ENCODE measurements at places on chromosomes 11 and 22.

DNA sequence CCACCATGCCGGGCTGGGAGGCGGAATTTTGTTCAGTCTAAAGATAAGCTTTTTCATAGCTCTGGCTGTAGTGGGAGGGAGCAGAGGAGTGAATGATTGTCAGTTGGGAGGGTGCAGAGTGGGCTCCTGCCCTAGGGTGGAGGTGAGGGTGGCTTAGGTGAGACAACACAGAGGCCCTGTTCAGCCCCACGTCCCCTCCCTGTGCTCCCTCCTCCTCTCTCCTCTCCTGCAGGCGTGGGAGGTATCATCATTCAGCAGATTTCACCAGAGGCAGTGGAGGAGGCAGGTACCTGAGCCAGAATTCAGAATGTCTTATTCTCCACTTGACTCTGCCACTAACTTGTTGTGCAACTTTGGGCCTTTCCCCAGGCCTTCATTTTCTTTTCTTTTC, 1.7 kb upstream of the THRSP start:
- DNase-seq, result no peak

DNA sequence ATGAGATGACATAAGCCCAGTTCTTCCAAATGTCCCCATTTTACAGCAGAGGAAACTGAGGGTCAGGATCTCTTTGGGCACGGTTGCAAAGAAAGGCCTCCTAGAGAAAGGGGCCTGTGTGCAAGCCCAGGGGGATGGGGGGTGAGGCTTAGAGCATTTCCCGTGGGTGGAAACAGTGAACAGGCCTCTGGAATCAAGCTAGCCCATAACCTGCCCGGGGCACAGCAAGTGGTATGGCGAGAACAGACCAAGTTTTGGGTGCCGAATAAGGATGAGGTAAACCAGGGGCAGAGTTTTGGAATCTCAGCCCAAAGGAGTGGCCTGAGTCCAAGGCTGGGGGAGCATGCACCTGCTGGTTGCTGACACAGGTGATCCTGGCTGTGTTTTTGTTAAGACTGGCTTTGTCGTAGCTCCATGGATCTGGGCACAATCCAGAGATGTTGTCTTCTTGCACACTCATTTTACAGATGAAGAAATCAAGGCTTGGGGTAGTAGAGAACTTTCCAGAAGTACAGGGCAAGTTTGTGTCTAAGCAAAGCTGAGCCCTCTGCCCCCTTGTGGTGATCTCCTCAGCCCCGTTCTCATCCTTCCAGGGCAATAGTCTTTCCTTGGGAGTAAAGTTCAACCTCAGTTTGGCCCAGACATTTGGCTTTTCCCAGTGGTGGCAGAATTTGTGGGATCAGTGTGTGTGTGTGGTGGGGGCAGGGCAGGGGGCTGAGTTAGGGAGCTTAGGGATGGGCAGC, 53.5 kb upstream of the MYEOV start:
- no peak for DNase-seq

- DNase-seq, result no peak
These were observed 19.9 kb upstream of the MUC5B start for GRCh38 chr11:1202776-1203504.

DNA sequence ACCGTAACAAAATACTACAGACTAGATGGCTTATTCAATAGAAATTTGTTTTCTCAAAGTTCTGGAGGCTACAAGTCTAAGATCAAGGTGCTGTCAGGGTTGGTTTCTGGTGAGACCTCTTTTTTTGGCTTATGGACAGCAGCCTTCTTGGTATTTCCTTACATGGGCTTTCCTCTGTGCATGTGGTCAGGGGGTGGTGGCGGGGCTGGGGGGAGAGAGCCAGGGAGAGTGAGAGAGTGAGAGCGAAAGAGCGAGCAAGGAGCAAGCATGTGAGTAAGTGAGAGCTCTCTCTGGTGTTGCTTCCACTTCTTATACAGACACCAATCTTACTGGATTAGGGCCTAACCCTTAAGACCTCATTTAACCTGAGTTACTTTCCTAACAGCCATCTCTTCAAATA, 181.5 kb downstream of the TMEM135 start:
- no peak for DNase-seq

DNA sequence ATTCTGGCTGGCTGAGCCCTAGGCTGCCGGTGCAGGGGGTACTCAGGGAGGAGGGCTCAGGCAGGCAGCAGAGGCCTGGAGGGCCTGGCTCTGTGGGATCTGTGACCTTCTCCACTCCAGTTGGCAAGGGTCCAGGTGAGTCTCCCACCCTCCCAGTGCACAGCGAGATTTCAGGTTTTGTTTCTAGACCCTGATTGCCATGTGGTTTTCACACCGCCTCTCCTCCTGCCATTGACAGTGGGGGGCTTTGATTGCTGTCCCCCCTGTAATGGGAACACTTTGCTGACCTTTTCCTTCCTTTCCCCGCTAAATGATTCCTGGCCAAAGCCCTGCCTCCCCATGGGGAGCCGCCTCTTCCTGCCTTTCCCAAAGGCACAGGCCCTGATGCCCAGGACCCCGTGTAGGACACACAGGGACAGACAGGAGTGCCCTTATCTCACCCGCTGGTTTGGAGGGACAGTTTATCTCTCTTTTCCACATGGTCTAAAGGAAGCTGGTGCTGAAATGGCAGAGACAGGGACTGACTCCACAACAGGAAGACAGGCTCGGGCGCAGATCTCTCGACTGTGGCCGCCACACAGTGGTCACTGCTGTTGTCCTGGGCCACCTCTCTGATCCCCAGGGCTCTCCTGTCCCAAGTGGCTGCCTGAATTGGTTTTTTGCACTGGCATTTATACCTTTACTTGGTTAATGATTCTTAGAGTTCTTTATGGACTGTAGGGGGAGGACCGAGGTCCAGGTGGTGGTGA, 43.4 kb downstream of the BCR start:
- no peak for DNase-seq

DNA sequence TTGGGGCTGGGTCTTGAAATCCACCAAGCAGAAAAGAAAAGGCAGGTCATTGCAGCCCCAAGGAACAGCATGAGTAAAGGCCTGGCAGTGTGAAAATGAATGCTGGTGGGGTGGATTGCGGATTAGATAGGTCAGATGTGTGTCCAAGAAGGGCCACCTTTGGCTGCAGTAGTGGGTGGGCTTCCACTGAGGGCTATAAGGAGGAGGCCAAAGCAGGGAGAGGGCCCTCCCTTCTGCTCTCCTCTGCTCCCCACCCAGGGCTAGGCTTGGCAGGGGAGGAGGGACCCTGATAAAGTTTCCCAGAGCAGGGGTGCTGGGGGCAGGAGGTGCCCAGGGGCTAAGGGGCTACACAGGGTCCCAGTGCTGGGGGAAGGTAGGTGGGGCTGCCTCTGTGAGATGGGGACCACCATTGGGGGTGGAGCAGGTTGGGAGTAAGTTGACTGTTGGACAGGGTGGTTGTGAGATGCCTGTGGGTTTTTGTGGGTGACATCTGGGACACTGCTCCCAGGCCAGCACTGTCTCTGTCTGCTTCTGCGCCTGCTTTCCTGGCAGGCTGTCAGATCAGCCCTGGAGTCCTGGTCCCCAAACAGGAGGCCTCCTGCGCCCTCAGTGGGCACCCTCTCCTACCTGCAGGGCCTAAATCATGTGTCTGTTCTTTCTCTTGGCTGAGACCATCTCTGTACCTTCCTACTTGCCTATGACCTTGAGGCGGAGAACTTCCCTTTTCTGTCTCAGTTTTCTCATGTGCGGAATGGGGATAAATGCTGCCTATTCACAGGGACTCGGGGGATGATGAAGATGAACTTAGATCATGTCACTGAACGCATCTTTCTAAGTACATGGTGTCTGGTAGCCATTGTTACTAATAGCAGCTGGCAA, 1.9 kb downstream of the CAPN5 start:
- DNase-seq, result no peak

DNA sequence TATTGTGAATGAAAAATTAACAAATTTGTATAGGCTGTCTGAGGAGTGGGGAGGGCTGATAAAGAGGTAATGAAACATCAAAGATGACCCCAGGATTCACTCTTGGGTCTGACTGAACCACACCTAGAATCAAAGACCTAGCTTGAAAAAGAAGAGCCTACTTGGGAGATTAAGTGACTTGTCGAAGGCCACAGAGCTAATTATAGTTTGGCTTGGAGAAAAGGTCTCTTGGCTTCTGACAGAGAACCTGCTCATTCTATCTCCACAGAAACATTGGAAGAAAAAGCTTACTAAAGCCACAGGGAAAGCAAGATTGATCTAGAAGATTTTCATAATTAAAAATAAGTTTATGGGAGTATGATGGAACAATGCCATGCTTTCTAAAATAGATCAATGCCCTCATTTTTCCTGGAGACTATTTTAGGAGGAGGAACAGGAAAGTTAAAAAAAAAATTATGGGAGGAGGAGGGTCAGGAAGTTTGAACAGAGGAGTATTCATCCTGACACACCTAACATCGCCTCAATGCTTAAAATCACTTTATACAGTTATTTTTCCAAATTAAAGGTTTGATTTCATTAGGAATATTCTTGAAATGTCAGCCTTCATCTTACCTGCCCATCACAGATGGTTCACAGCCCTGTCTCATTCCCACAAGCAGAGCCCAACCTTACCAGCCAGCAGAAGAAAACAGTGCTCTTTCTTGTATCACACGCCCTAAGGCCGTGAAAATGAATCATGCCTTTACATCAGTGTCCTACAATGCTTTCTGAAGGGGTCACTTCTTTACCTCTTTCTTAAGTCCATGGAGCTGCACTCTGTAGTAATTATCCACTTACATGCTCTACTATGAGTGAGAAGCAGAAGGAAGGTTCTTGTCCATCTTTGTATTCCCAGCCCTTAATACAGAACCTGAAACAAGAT, 231.1 kb upstream of the MPPED2 start:
- DNase-seq, result no peak

DNA sequence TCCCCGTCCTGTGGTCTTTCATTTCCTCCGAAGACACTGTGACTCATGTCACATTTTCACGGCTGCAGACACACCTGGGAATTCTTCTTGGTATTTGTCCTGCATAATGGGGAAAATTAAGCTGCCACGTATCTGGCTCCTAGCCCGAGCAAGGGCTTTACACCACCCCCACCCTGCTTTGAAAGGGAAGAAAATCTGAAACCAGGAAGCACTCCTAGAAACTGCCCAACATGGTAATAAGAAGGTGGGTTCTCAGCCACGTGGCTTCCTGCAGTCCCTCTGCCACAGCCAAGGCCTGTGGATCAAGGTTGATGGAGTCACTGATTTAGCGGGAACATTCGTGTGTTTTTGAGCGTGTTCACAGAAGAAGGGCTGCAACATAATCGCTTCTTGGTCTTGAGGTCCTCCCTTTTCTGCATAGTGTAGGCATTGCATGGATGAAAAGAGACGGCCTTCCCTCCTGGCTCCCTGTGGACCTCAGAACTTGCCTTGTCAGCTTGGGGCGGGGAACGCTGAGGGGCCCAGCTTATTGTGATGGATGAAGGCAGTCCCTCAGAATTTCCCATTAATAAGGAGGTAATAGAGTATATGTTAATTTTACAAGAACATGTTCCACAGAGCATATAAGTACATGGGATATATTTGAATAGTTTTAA, 292.0 kb downstream of the NTM start:
- DNase-seq, result no peak

GRCh38 chr11:121967131-121967704, 148.8 kb downstream of the BLID start:
- no peak for DNase-seq

GRCh38 chr11:88590361-88590760, 252.8 kb upstream of the CTSC start:
- no peak for DNase-seq

DNA sequence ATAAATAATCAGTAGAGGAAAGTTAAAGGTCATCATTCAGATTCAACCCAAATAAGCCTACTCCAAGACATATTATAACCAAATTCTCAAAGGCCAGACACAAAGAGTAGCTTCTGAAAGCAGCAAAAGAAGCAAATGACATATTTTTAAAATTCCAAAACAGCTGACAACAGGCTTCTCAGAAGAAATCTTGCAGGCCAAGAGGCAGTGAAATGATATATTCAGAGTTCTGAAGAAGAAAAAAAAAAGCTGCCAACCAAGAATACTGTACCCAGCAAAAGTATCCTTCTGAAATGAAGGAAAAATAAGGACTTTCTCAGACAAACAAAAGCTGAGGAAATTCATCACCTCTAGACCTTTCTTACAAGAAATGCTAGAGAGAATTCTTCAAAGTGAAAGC, 787.1 kb upstream of the TENM4 start:
- DNase-seq, result no peak

Data from pulmonary artery endothelial cell (primary cell).